ENCODE measurements at places on chromosomes 3 and 15.

GRCh38 chr3:177353140-177353539 lies 155.9 kb upstream of the TBL1XR1 start:
- DNase-seq = no peak

DNA sequence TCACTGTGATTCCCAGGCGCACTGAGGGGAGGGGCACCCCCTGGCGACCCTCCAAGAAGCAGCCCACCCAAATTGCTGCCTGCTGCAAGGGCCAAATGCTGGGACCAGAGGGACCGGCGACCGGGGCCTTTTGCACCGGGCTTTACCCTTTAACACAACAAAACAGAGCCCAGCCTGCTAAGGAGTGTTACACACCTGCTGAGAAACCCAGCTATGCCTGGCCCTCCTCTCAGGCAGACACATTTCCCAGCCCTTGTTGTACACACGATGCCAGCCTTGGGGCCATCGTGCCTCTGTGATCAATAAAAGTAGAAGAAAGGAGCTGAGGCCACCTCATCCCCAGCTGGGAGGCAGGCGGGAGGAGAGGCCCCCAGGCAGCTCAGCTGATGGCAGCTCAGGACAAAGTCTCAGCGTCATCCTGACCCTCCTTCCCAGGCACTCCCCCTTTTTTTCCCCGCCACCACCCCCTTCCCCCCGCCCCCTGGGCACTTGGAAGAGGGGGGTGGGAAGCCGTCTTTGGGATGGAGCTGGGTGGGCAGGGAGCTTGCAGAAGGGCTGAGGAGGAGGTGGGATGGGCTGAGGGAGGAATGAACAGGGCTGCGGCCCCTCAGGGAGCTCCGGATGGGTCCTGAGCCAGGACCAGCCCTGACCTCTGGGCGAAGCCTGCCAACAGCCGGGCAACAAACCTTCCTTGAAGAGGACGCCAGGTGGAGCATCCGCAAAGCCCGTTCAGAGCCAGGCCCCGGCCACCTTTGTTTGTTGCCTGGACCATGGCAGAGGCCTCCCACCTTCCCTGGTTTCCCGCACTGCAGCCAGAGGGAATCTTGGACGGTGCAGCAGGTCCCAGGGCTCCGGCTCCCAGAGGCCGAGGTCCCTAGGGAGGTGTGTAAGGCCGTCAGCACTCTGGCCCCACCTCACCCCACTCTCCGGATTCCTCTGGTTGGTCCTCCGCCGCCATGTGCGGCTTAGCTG lies 45.9 kb upstream of the SEC61A1 start:
- DNase-seq = no peak

GRCh38 chr3:139607257-139608107 lies 67.9 kb upstream of the RBP1 start:
- DNase-seq = no peak

- DNase-seq = no peak
These were observed 7.9 kb downstream of the POPDC2 start for GRCh38 chr3:119652306-119653033.

DNA sequence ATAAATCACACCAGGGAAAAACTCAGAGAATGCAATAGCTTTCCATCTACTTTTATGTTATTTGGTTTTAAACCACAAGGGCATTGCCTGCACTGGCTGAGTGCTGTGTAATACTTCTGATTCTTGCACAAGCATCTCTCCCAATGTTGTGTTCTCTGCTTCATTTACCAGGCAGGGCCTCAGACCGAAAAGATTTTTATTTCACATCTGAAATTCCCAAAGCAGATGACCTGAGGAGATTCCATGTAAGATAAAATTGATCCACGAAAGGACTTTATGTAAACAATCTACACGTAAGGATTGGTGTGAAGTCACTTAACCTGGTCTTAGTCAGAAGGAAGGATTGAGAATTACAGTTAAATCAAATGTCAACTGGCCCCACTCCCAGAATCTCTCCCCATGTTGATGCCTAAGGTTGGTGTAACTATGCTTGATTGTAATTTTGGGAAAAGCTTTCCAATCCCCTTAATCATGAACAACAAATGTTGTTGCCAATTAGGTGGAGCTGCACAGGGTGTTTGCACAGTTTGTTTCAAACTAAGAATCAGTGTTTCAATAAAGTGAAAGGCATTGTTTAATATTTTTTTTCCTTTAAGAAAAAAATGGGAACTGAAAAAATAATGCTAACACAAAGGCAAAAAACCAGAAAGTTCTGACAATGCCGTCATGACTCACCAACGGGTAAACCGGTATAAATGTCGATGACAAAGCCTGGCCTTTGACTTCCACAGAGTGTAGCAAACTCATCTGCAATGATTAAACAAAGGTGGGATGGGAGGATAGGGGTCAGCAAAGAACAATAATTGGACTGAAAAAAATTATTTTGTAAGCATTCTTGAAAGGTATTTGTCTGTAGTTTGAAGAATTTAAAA lies 128.6 kb downstream of the DUT start:
- DNase-seq = no peak

- DNase-seq = no peak
These were observed 44.6 kb downstream of the SH3BP5 start for GRCh38 chr3:15287565-15288330.

- no peak for DNase-seq
These were observed 33.7 kb downstream of the UQCC5 start for GRCh38 chr3:52570076-52570475.

- no peak for DNase-seq
These were observed 25.3 kb upstream of the HRH1 start for GRCh38 chr3:11128682-11129632.

DNA sequence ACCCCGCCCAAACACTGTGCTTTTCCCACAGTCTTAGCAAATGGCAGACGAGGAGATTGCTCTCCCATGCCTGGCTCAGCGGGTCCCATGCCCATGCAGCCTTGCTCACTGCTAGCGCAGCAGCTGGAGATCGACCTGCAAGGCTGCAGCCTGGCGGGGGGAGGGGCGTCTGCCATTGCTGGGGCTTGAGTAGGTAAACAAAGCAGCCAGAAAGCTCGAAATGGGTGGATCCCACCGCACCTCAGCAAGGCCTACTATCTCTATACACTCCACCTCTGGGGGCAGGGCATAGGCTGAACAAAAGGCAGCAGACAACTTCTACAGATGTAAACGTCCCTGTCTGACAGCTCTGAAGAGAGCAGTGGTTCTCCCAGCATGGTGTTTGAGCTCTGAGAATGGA lies 27.2 kb upstream of the WDR5B start:
- DNase-seq = no peak

GRCh38 chr3:27657404-27657803 lies 64.7 kb downstream of the EOMES start:
- DNase-seq = no peak

DNA sequence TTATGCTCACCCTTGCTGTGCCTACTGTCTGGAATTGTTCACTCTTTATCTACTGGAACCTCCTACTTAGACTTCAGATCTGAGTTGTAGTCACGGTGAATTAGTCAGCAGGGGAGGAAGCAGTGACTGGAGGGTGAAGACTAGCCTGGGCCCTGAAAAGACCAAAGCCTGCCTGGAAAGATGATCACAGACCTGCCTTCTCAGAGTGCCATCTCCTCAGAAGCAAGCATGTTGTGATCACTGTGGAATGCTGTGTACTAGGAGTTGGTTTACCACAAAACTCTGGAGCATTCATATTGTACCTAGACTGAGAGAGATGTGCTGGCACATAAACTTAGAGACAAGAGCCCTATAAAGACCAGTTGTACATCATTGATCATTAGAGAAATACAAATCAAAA lies 100.7 kb upstream of the SCN10A start:
- DNase-seq = no peak

- no peak for DNase-seq
These were observed 40.7 kb upstream of the CHST2 start for GRCh38 chr3:143078883-143079282.
